ENCODE measurements at places on chromosomes 16 and 17.

GRCh38 chr16:2208308-2208707, 2.4 kb downstream of the BRICD5 start:
- DNase-seq = no peak

GRCh38 chr17:68238871-68239253, 9.0 kb upstream of the AMZ2 start:
- DNase-seq = no peak

- no peak for DNase-seq
Measured at GRCh38 chr16:67959536-67960329, 8.7 kb downstream of the SLC12A4 start.

DNA sequence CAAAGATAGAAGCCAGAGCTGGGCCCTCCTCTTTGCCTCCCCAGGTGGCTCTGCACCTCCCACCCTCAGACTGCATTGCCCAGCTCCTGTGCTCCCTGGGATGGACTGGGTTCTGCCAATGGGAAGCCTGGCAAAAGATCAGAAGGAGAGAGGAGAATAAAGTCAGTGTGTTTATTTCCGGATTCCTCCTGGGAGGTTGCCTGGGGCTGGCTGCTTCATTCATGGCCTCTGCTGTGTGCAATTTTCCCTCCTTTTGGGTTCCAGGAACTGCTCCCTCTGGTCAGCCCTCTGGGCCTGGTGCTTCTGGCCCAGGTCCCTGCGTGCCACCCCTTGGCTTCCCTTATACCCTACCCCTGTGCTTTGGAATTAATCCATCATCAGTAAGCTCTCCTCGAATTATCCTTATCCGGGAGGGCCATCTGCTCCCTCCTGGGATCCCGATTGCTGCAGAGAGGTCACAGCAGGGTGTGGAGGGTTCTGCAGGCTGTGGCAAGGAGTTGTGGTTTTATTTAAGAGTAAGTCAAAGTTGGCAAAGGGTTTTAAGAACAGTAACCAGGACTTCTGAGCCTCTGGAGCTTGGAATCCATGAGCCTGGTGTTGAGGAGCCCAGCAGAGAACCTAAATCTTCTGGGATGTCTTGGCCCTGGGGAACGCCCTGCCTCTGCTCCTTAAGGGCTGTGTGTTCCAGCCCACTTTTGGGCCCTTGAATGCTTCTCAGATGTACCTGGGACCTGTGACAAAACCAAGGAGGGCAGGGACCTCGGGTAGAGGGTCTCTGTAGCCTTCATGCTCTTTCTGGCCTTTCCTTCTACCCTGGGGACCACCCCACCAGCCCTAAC, 8.2 kb upstream of the MMP2 start:
- DNase-seq = peak; percentile 5

- no peak for DNase-seq
Measured at GRCh38 chr17:80364091-80364691, 50.8 kb upstream of the ENDOV start.

GRCh38 chr17:38877130-38877851, 7.4 kb downstream of the LASP1 start:
- DNase-seq = no peak

- peak; percentile 49 for DNase-seq
Measured at GRCh38 chr17:33284022-33284421, 9.1 kb downstream of the ASIC2 start.

- DNase-seq = peak; percentile 43
Measured at GRCh38 chr16:51151435-51151960, 428 bp upstream of the SALL1 start.

DNA sequence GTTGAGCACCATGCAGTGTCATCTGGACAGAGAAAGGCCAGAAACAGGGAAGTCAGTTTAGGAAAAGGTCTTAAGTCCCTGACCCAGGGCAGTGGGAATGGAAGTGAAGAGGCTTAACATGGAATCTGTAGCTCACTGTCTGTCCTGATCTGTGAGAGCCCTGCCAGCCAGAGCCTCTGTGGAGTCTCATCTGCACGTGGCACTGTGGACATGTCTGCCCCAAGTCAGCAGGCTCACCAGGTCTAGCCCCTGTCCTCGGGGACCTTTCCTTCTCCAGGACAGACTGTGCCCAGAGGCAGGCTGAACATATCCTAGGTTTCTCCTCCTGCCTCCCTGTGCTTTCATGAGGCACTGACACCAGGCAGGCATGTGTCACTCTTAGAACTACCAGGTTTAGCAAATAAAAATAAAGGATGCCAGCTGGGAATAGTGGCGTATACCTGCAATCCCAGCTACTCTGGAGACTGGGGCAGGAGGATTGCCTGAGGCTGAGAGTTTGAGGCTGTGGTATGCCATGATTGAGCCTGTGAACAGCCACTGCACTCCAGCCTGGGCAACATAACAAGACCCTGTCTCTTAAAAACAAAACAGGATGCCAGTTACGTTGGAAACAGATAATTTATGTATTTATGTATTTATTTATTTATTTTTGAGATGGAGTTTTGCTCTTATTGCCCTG, 22.4 kb downstream of the UNK start:
- no peak for DNase-seq

DNA sequence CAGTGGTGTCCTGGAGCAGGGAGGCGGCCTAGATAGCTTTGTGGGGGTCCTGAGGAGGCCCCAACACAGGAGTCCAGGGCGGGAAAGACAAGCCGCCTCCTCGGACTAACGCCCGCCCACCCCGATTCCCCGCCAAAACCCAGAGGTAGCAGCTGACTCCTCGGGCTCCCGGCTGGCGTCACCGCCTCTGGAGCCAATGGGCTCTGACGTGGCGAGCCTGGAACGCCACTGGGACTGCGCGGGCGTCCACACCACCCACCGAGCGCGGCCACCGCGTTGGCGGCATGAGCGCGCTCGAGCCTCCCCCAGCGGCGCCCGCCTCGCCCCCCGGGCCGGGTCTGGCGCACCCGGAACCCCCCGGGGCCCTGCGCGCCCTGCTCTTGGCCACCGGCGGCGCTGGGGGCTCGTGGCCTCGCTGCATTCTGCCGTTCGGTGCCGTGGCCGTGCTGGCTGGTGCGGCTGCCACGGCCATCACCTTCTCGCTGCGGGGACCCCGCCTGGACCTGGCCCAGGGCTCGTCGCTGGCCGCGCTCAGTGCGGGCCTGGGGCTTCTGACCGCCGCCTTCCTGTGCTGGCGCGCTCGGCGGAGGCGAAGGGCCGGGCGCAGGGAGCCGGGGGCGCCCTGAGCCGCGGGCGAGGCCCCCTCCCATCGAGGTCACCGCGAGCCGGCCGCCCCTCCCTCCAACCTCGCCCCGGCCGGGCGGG, 3.4 kb upstream of the NTN3 start:
- peak; percentile 82 for DNase-seq

DNA sequence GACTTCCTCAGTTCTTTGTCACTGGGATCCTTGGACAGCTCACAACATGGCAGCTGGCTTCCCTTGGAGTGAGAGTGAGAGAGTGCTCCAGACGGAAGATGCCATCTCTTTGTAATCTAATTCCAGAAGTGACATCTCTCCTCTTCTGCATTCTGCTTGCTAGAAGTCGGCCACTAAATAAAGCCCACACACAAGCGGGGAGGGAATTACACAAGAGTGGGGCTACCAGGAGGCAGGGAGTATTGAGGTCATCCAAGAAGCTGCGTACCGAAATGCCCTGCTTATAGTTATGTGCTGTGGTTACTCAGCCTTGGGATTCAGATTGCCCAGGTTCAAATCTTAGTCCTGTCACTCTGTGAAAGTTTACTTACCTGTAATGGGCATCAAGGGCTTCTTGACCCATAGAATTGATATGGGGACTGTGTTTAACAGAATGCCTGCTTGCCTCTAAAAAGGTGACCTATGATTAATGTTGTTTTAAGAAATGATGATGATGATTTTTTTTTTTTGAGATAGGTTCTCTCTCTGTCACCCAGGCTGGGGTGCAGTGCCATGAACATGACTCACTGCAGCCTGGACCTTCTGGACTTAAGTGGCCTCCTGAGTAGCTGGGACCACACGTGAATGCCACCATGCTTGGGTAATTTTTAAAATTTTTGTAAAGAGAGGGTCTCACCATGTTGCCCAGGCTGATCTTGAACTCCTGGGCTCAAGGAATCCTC, 120.9 kb upstream of the HS3ST2 start:
- no peak for DNase-seq

DNA sequence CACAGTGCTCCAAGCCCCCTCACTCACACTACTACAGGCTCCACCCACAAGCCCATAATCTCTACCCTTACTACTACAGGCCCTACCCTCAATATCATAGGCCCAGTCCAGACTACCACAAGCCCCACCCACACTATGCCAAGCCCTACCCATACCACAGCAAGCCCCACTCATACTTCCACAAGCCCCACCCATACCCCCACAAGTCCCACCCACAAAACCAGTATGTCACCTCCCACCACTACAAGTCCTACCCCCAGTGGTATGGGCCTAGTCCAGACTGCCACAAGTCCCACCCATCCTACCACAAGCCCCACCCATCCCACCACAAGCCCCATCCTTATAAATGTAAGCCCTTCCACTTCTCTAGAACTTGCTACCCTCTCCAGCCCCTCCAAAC, 13.8 kb downstream of the RIPOR1 start:
- no peak for DNase-seq

DNA sequence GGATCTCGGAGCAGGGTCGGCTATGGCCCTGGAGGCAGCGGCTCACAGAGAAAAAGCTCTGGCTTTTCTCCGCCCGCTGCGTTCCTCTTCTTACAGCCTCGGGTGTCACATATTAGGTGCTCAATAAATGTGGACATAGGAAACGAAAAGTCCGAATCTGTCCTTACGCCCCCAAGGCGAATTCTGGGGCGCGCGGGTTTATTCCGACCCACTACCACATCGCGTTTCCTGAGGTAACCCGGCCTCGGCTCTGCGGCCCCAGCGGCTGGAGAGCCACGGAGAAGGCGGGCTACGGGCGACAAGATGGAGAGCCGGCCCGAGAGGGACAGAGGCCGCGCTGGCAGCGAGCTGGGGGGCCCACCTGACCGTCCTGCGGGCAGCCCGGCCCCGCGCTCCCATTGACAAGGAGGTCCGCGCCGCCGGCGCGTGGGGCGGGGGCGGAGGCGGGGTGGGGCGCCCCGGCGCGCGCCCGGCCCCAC, 573 bp upstream of the GNAO1 start:
- no peak for DNase-seq

DNA sequence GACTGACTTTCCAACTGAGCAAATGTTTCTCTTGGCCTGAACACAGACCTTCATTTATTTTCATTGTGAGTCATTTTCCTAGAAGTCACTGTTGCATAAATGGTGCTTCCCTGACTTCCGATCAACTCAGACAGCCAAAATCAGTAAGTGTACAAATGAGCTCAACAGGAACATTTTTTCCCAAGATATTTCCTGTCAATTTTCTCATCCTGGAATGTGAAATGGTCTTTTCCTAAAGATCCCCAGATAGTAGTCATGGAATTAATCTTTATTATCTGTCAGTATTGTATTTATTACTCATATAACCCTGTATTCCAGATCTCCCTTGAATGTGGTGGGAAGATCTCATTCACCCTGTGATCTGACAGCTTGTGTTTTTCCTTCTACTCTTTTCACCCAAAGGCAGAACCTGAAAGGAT, 360.3 kb upstream of the KIF2B start:
- DNase-seq = no peak

DNA sequence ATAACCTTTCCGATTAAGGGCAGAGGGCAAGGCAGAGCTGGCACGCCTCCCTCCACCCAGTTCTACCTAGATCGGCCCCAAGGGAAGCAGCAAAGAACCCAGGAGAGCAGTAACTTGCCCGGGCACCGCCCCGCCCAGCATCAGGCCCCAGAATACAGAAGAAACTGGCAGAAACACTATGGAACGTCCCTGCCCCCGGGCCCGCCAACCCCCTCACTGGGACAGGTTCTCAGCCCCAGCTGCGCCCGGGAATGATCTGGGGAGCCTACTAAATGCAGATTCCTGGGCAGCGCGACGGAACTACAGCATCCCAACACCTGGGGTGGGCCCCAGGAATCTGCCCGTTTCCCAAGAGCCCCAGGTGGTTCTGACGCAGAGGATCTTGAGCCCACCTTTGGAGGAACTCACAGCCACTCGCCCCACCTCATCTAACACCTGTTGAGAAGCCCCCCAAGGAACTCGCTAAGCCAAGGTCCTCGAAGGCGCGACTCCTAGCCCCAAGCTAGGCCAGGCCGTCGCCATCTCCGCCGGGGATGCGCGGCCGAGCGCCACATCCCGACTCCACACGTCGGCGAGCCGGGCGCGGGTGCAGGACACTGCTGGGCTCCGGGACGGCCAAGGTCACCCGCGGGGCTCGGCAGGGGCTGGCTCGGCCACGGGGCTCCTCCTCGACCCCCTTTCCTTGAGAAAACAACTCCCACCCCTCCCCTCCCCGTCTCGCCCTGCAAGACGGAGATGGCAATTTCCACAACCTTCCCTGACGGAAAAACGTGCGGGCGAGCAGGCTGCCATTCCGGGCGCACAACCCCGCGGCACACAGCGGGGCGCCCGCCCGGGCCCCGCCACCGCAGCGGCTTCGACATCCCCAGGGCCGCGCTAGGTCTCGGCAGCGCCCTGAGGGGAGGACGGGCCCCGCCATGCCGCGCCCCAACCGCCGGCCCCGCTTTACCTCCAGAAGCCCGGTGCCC, 913 bp downstream of the CDIP1 start:
- DNase-seq = no peak

- DNase-seq = no peak
Measured at GRCh38 chr16:69368866-69369265, 16.9 kb downstream of the TERF2 start.
